ENCODE measurements at places on chromosomes 6 and 20.
A peak's percentile ranks its signal among the peaks of the same experiment; 100 is the strongest.

- DNase-seq: no peak
Measured at GRCh38 chr6:158023597-158023939, 41.9 kb downstream of the SYNJ2 start.

DNA sequence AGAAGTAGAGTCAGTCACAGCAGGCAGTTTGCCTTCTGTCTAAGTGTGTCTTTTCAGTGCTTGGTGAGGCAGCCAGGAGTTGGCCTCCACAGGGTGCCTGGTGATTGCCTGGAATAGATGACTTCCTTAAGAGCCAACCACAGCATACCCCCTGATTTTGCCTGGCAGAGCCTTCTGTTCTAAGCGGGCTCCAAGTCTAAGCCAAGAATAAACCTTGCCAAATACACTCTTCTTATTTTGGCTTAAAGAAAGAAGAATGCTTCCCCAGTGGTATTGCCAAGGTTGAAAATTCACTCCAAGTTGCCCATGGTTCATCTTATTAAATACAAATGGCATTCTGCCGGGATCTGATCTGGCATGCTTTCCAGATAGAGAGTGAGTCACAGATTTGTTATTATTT lies 1424.8 kb upstream of the EYS start:
- DNase-seq: no peak

GRCh38 chr6:140504776-140505175 lies 1130.3 kb upstream of the CITED2 start:
- no peak for DNase-seq

DNA sequence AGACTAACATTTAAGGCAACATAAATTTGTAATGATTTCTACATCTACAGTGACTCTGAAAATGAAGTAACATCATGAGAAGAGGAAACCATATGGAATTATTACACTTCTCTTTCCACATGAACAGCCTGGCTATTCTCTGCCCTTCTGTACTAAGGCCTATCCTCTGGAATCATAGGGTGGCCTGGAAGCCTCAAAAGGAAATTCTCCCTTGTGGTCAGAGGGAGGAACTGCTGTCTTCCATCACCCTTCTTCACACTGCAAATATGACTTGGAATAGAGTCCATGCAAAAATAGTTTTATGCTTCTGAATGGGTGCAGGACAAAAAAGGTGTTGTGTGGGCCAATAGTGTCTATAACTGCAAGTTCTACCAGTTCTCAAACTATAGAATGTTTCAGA lies 44.6 kb upstream of the SH3BGRL2 start:
- DNase-seq: no peak

GRCh38 chr6:166539543-166539942 lies 46.9 kb downstream of the RAMACL start:
- DNase-seq: no peak

- no peak for DNase-seq
Measured at GRCh38 chr20:32823078-32823477, 3.3 kb downstream of the MAPRE1 start.

DNA sequence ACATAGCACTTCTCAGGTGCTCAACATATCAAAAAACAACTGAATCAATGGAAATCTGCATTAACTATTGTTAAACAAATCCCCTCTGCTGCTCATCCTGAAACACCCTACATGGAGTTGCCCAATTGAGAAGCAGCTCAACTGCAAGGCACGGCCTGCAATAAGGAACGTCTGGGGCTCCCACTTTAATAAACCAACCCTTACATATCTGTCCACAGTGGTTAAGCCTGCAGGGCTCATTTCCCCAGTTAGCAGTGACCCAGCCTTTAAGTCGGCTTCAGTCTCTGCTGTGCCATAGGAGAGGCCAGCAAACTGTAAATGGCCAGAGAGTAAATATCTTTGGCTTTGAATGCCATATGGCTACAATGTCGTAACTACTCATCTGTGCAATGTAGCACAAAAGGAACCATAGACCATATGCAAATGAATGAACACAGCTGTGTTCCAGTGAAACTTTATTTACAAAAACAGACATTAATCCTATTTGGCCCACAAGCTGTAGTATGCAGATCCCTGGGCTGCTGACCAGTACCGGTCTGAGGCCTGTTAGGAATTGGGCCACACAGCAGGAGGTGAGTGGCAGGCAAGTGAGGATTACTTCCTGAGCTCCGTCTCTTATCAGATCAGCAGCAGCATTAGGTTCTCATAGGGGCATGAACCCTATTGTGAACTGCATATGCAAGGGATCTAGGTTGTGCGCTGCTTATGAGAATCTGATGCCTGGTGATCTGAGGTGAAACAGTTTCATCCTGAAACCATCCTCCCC lies 522.7 kb upstream of the CDH4 start:
- DNase-seq: no peak

DNA sequence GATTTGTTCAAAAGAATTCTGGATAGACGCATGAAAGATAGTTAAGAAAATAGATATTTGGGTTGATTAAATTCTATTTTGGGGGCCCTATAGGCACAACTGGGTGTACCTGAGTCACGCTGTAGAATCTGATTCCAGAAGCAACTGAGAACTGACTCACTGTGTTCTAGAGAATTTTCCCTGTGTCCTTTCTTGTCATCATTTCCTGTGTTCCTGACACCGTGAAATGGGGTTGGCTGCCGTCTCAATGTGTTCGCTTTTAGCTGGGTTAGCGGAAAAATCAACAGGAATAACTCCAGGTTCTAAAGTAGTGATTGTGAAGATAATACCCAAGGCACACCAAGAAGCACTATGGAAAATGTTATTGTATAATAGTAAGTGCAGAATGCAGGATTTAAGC lies 5.0 kb downstream of the GCNT2 start:
- no peak for DNase-seq

DNA sequence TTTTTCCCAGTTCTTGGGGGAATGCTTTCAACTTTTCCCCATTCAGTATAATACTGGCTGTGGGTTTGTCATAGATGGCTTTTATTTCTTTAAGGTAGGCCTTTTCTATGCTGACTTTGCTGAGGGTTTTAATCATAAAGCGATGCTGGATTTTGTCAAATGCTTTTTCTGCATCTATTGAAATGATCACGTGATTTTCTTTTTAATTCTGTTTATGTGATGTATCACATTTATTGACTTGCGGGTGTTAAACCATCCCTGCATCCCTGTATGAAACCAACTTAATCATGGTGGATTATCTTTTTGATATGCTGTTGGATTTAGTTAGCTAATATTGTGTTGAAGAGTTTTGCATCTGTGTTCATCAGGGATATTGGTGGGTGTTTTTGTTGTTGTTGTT lies 65.6 kb downstream of the ERMARD start:
- DNase-seq: no peak

- DNase-seq: no peak
Measured at GRCh38 chr6:32983493-32983848, 15.1 kb downstream of the BRD2 start.

DNA sequence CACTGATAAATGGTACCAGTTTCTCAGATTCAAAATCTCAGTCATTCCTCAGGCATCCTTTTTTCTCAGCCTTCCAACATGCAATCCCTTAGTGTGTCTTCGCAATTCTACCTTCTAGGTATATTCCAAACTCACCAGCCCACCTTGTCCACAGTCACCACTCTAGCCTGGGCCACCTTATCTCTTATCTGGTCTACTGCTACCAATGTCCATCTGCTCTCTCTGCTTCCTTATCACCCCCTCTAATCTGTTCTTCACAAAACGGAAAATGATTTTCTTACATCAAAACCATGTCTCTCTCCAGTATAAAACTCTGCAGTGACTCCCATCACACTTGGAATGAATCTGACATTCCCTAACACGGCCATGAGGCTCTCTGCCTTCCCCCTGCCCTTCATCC lies 91.9 kb downstream of the PREP start:
- no peak for DNase-seq

DNA sequence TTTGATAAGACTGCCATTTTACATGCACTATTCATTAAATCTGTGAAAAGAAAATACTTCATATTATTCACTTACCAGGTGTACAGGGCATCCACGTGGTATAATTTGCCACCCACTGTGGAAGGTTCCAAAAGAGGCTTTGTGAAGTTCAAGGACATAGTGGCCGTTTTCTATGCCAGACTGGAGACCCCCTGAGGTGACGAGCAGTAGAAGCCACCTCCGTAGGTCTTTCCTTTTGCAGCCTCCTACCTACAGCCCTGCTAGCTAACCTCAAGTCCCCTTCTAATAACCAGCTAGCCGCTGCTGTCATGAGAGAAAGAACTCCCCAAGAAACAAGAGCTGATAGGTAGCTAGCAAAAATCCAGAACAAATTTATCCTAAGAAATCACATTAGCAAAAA lies 110.5 kb downstream of the ARHGAP18 start:
- peak; percentile 51 for DNase-seq

- DNase-seq: no peak
Measured at GRCh38 chr6:142909686-142910085, 35.3 kb downstream of the HIVEP2 start.

GRCh38 chr20:35991142-35991771 lies 22.9 kb downstream of the CNBD2 start:
- no peak for DNase-seq

DNA sequence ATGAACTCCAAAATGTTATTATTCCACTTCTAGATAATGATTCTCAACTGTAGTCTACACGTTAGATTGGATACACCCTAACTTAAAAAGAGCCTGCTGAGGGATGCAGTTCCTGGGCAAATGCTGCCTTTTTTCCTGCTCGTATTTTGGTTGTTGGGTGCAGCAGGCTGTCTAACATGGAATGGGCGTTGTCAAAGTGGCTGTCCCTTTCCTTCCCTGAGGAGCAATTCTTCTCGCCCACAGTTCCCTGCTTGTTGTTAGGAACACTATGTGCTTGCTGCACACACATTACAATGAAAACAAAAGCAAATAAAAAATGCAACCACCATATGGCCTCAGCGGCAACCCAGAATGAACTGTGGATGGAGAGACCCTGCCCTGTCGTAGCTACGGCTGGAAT lies 1.7 kb upstream of the ADGRF5 start:
- no peak for DNase-seq

DNA sequence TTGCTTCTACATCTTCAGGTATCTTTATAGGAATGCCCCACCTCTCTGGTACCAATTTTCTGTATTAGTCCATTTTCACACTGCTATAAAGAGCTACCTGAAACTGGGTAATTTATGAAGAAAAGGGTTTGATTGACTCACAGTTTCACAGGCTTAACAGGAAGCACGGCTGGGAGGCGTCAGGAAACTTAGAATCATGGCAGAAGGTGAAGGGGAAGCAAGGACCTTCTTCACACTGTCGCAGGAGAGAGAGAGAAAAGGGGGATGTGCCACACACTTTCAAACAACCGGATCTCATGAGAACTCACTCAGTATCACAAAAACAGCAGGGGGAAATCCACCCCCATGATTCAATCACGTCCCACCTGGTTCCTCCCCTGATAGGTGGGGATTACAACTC lies 24.4 kb upstream of the LY86 start:
- no peak for DNase-seq

GRCh38 chr6:134199848-134200606 lies 117.9 kb downstream of the SGK1 start:
- peak; percentile 28 for DNase-seq

- DNase-seq: no peak
Measured at GRCh38 chr6:2725999-2726567, 24.6 kb downstream of the MYLK4 start.

- no peak for DNase-seq
Measured at GRCh38 chr6:143515766-143516355, 4.3 kb upstream of the FUCA2 start.

- DNase-seq: no peak
Measured at GRCh38 chr6:53361549-53362031, 12.8 kb upstream of the ELOVL5 start.

DNA sequence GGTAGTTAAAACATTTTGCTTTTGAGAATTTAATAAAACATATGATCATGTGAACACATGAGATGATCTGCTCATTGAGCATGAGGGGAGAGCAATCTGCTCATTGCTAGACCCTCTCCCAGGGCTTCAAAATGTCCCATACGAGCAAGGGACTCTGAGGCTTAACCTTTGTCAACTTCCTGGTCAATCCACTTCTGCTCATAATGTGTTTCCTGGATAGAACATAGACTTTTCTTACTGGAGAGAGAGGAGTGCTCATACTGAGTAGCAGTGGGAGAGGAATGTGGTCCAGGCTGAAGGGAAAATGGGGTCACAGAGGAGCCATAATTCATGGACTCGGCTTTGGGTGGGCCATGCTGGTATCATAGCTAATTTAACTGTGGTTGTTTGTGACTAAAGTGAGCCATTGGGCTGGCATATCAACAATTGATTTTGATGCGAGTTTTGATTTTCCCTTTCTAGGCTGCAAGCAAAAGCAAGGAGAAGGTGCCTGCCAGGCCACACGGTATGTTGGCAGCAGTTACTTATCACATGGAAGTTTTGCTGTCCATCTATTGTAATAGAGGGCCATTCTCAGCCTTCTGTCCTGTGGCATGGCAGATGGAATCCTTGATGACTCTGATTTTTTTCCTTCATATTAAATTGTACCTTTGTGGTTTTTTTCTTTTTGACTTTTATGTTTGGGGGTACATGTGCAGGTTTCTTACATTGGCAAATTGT lies 20.8 kb upstream of the ADGRF4 start:
- no peak for DNase-seq

DNA sequence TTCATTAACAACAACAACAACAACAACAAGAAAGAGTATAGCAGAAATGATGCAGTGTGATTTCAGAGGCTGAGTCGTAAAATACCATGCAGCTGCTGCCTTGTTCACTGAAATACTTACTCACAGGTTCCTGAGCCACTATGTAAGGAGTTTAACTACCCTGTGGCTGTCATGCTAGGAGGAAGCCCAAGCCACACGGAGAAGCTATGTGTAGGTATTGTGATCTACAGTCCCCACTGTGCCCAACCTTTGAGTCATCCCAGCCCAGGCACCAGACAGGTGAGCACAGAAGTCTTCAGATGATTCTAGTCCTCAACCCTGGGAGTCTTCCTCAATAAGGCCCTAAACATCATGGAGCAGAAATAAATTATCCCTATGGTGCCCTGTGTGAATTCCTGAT lies 14.6 kb upstream of the RALY start:
- DNase-seq: no peak

Measured in NCI-H1930 (cell line).